Stimulated activated CD4-positive, alpha-beta T cell treated with anti-CD3 and anti-CD28 coated beads, Interleukin-2, amount 100 ng/mL, for 4 hours (primary cell): ENCODE measurements at places on chromosomes 7 and 10.

DNA sequence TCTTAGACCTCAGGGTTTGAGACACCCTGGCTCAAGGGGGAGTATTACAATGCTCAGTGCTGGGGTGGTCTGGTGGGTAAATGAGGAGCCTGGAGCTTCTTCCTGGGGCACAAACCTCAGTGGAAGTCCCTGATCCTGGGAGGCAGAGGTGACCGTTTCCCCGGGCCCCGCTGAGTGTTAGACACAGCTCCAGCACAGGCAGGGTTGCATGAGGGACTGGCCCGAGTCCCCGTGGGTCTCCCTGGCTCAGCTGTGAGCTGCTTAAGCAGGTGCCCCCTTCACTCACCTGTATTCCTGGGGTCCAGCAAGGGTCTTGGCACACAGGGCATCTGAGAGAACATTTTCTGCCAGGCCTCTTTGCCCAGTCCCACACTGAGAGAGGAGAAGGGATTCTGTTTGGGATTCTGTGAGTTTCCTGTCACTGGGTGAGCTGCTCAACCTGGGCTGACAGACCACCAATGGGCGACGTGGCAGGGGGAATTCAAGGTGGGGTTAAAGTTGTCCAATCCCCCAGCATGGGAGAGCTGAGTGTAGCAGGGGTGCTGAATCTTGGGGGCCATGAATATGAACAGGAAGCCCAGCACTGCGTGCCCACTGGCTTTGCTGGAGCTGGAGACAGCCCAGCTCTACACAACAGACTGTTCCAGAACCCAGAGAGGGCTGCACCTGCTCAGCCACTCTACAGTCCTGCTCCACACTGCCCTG, 29.9 kb downstream of the DDIT4 start:
- DNase-seq = no peak

- no peak for DNase-seq
Measured at GRCh38 chr7:49878089-49878488, 104.7 kb downstream of the VWC2 start.

DNA sequence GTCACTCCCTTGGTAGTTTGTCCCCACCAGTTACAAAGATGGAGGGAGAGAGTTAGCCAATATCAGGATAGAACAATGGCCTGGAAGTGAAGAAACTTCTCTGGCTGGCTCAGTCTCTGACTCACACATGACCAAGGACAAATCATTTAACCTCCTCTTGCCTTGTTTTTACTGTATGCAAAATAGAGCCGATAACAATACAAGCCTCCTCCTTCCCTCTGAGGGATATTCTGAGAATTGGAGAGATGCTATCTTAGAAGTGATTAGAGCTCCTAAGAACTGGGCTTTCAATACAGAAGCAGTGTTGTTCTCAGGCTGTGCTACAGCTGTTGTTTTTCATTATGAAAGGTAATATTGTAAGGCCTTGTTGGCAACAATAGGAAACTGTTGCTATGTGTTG, 87.7 kb upstream of the EGR2 start:
- DNase-seq = no peak

- no peak for DNase-seq
Measured at GRCh38 chr10:115827231-115828009, 445.6 kb downstream of the GFRA1 start.

DNA sequence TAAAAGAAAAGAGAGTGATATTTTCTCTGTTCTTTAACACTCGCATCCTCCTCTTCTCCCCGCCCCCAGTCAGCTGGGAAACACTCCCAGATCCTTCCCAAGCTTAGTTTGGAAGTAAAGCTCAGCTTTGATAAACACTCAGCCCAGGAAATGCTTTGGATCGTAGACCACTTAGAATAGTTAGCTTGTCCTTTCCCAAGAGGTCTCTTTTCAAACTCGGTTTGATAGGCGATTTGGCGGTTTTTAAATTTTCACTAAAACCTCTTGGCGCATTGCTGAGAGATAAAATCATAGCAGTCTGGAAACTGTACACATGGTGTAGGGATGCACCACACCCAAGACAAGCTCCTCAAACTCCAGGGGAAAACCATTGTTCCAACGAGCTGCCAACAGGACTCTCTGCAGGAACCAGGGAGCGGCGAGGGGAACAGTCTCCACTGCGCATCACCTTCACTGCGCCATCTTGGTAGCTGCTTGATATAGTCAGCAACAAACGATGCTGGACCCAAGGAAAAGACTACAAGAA, 22.3 kb downstream of the SMURF1 start:
- DNase-seq = no peak

DNA sequence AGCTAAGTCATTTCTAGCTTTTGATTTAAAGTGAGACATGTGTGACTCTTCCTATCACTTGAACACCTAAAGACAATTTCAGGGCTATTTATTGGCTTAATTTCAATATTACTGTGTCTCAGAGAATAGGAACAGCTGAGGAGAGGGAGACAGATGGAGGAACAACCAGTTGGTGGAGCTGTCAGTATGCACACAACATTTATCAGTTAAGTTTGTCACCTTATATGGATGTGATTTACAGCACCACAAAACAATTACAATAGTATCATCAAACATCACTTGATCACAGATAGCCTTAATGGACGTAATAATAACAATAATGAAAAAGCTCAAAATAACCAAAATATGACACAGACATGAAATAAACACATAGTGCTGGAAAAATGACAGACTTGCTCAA, 129.6 kb downstream of the NPSR1 start:
- no peak for DNase-seq
